ENCODE measurements at places on chromosomes 4 and X.

GRCh38 chrX:103376979-103377324, 614 bp downstream of the BEX3 start:
- DNase-seq = no peak

- DNase-seq = no peak
Measured at GRCh38 chr4:187364851-187365250, 630.7 kb upstream of the ZFP42 start.

- DNase-seq = no peak
Measured at GRCh38 chrX:119655125-119655524, 37.8 kb downstream of the SEPTIN6 start.

DNA sequence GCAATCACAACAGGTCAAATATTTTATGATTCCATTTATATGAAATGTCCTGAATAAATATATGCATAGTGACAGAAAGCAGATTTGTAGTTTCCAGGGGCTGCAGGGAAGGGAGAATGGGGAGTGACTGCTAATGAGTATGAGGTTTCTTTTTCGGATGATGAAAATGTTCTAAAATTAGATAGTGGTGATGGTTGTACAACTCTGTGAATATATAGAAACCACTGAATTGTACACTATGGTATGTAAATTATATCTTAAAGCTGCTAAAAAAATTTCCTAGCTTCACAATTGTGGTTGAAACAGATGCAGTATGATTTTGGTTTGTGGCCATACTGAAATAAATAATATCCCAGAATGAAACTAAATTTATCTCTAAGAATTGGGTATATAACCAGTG, 12.9 kb upstream of the IL2 start:
- DNase-seq = no peak

Measured in dorsolateral prefrontal cortex (tissue), 122 donors.